M059J (cell line): ENCODE measurements at places on chromosomes 2 and 18. TPM values are rescaled to one million over a fixed set of nuclear protein-coding genes. Genes with fewer than 3 reads are reported as not detected.
A peak's percentile ranks its signal among the peaks of the same experiment; 100 is the strongest.

- DNase-seq, result no peak
Observed at GRCh38 chr2:199101487-199101886, 356.3 kb downstream of the SATB2 start.

DNA sequence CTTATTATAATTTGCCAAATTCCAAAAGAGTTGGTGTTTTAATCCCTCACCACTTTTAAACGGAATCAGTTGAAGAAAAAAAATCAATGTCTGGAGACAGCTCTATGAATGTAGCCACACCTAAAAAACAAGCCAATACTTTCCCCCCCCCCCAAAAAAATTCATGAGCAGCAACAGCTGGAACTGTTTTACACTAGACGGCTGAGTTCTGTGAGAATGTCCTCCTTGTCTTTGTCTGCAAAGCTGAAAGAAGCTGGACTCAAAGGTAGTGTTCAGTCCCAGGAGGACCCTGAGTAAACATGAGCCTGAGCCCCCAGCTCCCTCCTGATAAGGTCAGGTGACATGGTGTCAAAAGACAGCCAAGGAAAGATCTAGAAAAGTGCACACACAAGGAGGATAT is 68.2 kb downstream of the ZNF521 start:
- no peak for DNase-seq

DNA sequence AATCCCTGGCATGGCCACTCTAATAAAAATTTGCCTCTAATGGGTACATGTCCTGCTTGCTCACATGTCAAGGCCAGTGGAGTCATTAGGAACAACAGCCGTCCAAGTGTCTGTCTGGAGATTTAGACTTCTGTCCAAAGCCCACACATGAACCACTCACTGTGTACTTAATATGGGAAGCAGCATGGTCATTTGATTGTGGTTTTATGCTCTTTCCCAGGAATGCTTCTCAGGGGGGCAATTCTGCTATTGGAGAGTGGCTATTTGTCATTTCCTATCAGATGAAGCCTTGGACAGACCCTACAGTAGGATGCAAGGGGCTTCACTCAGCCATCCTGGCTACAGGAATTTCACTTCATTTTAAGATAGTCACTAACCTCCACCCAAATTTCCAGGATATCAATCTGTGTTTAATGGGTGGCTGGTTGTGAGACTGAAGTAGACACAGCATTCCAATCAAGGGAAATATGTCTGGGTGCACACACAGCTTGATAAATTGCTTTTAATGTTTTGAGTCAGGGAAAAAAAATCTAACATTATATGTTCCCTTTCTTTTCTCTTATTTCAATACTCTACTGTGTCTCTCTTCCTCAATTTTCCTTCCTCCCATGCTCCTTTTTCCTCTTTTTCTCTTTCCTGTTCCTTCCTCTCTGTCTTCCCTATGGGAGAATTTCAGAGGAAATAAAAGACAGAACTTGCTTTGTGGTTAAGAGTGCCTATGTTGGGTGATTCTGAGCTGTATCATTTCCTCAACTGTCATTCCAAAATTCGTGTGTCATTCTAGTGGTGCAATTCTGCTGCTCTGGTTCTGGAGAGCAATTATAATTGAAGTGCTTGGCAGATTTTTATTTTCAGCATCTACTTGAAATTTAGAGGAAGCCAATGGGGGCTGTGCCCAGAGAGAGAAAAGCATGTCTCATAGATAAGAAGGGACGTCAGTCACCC is 320.1 kb downstream of the OSR1 start:
- peak; percentile 75 for DNase-seq

Gene ZAP70
- total RNA-seq, result not detected in 2 replicates

GRCh38 chr2:28413152-28413898 is 20.7 kb downstream of the FOSL2 start:
- no peak for DNase-seq

Gene PAX8
- total RNA-seq, result 5.2 and 6.1 TPM in 2 replicates

DNA sequence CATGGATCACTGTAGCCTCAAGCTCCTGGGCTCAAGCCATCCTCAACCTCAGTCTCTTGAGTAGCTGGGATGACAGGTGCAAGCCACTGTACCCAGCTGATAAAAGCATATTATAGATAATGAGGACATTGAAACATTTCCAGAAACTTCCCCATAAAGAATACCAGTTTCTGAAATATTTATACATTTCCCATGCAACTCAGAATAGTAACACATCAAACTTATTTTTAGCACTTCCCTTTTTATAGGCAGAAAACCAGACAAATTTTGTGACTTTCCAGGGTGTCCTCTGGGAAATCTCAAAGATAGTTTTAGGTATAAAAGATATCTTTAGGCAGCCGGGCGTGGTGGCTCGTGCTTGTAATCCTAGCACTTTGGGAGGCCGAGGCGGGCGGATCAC is 25.1 kb upstream of the DPYSL5 start:
- DNase-seq, result no peak

DNA sequence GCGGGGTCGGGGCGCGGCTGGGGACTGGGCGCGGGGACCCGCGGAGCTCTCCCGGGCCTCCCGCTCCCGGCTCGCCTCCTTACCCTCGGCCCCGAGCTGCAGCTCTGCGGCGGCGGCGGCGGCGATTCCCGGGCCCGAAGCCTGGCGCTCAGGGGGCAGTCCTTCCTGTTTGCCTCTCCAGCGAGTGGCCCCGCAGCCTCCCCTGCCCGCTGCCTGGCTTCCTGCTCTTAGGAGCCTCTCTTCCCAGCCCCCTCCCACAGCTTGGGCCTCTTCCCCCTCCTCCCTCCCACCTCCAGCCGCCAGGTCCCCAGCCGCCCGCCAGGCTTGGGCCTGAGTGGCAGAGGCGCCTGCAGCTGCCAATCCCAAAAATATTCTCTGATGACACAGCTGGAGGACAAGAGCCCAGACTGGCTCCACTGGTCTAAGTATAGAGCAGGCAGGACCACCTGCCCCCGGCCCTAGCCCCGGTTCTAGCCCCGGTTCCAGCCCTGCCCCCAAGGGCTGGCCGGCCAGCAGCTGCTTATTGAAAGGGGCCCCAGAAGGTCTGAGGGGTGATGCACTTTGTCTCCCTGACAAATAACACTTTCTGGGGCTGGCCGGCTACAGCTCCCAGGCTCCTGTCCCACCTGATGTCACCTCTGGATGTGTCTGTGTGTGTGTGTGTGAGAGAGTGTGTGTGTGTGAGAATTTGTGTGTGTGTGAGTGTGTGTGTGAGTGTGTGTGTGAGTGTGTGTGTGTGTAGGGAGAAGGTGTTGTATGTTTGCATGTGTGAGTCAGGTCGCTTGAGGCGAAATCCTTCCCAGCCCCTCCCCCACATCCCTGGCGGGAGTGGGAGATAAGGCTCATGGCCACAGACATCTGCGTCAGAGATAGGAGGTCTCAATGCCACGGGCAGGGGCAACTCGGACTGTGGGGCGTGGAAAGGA is at the start of gene OBSL1:
Gene OBSL1 (minus strand): TSS at position 229 of the 926 bp plus-strand sequence. CDS start 307 bp downstream, outside the sequence.
- DNase-seq, result peak; percentile 81

Gene OSBPL1A
- 19.1 and 26.4 TPM in 2 replicates for total RNA-seq

GRCh38 chr2:85754313-85755095 is 713 bp downstream of the ATOH8 start:
- peak; percentile 70 for DNase-seq

Gene CHRND
- total RNA-seq, result not detected in 2 replicates

- no peak for DNase-seq
Observed at GRCh38 chr2:195601361-195601760, 55.7 kb upstream of the SLC39A10 start.

DNA sequence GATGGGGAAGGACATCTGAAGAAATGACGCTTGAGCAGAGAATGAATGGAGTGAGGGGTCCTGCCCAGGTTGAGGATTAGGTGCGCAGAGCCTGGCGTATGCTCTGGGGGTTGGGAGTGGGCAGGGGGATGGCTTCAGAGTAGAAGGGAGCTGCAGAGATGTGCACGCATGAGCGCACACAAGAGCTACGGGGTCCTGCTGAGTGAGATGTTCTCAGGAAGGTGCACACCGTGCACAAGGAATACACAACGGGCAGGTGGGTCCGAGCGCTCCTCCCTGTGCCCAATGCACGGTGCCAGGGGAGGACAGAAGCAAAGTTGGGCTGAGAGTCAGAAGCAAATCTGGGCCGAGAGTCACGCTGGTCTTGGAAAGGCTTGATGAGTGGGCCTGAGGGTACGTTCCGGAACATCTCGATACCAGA is 25.5 kb downstream of the TWIST2 start:
- DNase-seq, result no peak

Gene VIT
- 34.0 and 44.7 TPM in 2 replicates for total RNA-seq

DNA sequence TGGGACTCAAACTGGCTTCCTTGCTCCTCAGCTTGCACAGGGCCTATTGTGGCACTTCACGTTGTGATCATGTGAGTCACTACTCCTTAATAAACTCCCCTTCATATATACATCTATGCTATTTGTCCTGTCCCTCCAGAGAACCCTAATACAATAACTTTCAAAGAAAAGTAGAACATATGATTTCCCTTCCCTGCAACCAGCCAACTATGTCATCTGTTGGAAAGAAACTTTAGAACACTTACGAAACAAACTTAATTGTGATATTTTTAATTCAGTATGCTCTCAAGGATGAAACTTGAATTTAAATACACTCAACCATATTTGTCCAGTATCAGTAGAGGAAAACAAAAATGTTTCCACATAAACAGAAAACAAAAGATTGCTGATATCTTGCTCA is 84.4 kb downstream of the DYM start:
- DNase-seq, result no peak

Gene CNTNAP5
- total RNA-seq, result 0.05 TPM in 1 of 2 replicates, not detected in the other

GRCh38 chr2:26495705-26496297 is 17.9 kb upstream of the OTOF start:
- DNase-seq, result peak; percentile 23

GRCh38 chr2:160429248-160430000 is 64.2 kb downstream of the RBMS1 start:
- peak; percentile 69 for DNase-seq

- DNase-seq, result peak; percentile 24
Observed at GRCh38 chr18:60894254-60894945, 438.8 kb upstream of the CDH20 start.

DNA sequence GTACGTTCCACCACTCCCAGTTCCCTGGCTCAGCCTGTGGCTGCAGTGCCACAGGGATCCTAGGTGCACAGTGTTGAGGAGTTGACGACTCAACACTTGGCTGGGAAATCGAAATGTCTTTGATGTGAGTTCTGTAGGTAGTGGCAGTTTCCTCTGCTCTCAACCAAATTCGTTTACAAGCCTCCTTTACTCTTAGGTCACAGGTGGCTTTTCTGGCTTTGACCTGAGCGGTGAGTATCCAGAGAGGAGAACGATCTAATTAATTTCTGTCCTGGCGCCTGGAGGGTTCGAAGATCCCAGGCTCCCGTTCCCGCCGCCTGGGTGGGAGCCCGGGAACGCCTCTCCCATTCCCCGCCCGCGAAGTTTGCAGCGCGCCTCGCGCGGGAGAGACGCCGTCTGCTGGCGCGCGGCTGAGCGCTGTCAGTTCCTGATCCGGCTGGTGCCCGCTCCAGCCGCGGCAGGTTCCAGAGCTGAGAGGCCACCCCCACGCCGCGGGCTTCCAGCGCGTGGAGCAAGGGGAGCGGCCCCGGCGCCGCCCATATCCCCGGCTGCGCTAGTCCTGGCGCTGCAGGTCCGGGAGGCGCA is at the start of gene LAMA3:
Gene LAMA3 (plus strand): TSS at position 423 of the 585 bp plus-strand sequence. CDS start 231 bp downstream, outside the sequence.
- DNase-seq, result peak; percentile 45

GRCh38 chr18:57802213-57803102 is 657 bp downstream of the ATP8B1 start:
- peak; percentile 37 for DNase-seq

Gene SERPINB3
- not detected in 2 replicates for total RNA-seq

DNA sequence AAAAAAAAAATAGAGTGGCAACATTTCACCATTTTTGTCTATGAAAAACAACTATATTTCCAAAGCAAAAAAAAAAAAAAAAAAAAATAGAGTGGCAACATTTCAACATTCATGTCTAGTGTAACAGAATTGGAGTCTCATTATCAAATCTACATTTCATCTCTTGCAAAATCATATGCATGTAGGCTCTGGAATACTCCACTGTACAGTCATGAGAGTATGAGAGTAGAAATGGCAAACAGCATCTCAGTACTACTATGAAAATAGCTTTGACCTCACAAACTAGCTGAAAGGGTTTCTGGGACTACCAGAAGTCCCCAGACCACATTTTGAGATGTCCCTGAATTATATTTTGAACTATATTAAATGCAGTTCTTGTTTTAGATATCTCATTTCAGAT is 82.8 kb downstream of the SMAD2 start:
- DNase-seq, result no peak

Gene HAAO
- total RNA-seq, result not detected in 2 replicates

DNA sequence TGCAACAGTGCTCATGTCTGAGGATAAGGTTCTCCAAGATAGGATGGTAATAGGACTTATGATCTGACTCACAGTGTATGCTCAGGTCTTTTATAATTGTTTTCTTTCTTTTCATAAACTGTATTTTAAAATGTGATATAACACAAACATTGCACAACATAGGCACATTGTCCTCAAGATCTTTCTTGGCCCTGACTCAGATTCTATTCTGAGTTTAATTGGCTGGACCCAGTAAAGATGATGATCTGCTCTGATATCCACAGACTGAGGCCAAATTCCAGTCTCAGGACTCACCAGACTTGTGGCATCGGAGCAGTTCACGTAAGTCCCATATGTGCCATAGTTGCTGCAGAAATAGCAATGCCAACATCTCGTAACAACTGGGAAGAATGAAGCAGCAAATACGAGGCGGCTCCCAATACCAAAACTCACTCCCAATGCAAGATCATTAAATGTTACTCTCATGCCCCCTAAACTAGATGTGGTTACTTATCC is 448.9 kb upstream of the SLC14A2 start:
- DNase-seq, result peak; percentile 98

- peak; percentile 37 for DNase-seq
Observed at GRCh38 chr18:50203801-50204604, 9.1 kb upstream of the MYO5B start.

DNA sequence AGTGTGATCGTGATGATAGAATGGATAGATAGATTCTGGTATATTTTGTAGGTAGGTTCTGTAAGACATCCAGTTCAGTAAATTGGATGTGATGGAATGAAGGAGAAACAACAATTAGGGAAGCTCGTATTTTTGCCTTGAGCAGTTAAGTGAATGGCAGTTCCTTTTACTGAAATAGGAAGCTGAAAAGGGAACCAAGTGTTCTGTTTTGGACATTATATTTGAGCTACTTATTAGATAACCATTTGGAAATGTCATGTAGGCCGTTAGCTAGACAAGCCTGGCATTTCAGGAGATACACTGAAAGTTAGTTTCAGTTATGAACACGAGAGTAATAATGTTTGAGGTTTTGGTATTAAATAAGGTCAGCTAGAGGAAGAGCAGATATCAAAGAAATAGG is 41.5 kb downstream of the MARCHF7 start:
- DNase-seq, result no peak
